ENCODE measurements at places on chromosomes 3 and 15.

DNA sequence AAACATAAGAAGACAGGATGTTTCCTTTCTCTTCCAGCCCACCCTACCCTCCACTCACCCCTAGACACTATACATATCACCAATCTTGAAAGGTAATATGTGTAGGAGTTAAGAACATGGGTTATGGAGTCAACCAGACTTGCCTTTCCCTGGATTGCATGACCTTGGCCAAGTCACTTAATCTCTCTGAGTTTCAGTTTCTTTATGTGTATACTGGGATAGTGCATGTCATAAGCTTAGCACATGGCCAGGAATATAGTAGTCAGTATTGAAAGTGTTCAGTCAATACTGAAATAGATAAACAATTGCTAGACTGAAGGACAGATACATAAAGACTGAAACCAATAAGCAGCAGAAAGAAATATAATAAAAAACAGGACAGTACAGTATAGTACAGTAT, 283.2 kb upstream of the STT3B start:
- DNase-seq = no peak

- DNase-seq = no peak
Observed at GRCh38 chr3:171727288-171727687, 83.0 kb downstream of the PLD1 start.

- DNase-seq = no peak
Observed at GRCh38 chr3:86938416-86939105, 52.4 kb downstream of the VGLL3 start.

DNA sequence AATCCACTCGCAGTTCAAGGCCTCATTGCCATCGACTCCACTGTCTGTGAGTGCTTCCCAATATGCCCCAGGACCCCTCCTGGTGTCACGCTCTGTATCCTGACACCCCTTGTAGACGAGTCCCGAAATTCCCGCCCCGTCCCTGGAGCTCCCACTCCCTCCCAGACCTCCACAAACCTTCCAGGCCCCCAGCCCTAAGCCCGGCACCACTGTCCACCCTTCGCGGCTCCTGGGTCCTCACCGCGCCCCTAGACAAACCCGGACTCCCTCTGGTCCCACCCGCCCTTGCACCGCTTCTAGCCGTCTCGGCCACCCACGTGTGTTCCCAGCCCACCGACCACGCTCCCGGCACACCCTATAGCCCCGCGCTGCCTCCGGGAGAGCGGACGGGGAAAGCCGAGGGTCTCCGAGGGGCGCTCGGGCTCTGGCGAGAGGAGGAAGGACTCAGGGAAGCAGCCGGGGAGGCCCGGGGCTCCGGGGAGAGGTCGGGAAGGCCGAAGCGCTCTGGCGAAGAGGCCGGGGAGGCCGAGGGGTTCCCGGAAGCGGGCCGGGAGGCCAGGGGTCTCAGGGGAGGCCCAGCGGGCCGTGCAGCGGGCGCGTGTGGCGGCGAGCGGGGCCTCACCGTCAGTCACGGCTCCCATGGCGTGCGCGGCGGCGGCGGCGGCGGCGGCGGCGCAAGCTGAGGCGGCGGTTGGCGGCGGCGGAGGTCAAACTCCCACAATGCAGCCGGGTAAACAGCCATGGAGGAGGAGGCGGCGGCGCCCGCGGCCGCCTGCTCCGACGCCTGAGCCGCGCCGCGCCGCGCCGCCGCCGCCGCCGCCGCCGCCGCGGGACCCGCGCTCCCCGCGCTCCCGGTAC, at the start of the genes ATXN7 and THOC7:
ATXN7 (plus strand) TSS at position 718 of the 858 bp plus-strand sequence. CDS start 48,732 bp downstream, outside the sequence.
THOC7 (minus strand) TSS at position 656 of the 858 bp plus-strand sequence; CDS start at position 641, 15 bp downstream.
- DNase-seq = peak; percentile 55

GRCh38 chr15:40084650-40085049, 24.0 kb downstream of the BMF start:
- peak; percentile 80 for DNase-seq

DNA sequence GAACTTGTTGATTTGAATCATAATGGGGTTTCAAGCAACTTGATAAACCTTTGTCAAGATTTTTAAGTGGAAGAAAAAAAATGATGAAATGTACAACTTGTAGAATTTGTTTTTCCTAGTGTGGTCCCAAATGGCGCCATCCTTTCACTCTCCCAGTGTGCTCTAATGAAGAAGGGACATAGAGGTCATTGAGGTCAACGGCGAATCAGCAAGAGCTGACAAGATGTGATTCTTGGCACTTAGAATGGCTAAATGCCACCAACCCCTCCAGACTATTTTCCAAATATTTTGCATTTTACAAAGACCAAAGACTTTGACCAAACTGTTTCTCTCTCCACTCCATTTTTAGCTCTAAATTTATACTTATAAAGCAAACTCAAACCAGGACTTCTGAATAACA, 320.2 kb upstream of the MME start:
- no peak for DNase-seq

GRCh38 chr3:156811089-156811862, 14.9 kb upstream of the LEKR1 start:
- DNase-seq = peak; percentile 88

- DNase-seq = no peak
Observed at GRCh38 chr3:111812701-111813100, 46.4 kb upstream of the PHLDB2 start.

DNA sequence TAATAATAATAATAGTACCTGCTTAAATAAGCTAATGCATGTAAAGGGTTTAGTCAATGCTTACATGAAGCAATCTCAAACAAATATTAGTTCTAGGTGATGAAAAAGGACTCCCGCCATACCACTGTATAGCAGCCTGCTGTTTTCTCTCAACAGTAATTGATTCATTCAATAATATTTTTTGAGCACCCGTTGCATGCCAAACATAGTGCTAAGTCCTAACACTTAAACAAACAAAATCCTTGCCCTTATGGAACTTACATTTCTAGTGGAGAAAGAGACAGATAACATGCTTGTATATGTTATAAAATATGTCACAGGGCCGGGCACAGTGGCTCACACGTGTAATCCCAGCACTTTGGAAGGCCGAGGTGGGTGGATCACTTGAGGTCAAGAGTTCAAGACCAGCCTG, 61.2 kb upstream of the FLNB start:
- DNase-seq = no peak

DNA sequence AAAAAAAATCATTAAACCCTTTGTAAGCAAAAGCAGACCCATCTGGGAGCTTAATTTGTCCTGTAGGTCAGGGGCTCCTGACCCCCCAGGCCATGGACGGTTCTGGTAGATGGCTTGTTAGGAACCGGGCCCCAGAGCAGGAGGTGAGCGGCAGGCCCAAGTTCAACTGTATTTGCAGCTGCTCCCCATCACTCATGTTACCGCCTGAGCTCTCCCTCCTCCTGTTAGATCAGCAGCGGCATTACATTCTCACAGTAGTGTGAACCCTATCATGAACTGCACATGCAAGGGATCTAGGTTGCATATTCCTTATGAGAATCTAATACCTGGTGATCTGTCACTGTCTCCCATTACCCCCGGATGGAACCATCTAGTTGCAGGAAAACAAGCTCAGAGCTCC, 60.7 kb downstream of the FSIP1 start:
- no peak for DNase-seq

DNA sequence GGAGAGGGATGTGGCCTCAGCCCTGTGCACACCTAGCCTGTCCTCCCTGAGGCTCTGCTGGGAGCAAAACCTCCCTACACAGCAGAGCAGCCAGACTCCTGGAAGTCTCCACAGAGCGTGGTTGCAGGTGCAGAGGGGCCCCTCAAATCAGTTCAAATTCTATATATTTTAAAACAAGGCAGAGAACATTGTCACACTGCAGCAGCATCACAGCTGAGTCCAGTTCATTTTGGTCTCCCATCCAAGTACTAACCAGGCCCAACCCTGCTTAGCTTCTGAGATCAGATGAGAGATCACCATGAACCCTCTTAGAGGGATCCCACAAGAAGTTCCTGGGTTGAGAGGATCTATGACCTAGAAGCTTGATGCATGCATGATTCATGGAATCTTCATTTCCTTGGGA, 331.0 kb upstream of the RGMA start:
- no peak for DNase-seq

DNA sequence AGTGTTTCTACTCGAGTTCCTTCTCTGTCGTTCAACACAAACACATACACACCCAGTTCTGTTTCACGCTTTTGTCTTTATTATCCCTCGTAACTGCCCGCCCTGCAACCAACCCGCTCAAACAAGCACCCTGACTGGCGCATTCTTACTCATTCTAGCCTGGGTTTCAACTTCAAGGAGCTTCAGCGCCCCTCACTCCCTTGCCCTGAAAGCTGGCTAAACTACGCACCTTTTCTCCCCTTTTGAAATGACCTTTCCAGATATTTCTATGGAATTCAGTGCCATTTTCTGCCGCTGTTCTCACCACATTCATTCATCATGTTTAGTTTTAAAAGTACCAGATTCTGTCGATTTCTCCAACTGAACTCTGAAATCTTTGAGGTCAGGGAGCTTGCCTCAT, 653 bp upstream of the MFSD1 start:
- DNase-seq = no peak

- DNase-seq = peak; percentile 55
Observed at GRCh38 chr3:160003520-160004128, 15.0 kb downstream of the IL12A start.

DNA sequence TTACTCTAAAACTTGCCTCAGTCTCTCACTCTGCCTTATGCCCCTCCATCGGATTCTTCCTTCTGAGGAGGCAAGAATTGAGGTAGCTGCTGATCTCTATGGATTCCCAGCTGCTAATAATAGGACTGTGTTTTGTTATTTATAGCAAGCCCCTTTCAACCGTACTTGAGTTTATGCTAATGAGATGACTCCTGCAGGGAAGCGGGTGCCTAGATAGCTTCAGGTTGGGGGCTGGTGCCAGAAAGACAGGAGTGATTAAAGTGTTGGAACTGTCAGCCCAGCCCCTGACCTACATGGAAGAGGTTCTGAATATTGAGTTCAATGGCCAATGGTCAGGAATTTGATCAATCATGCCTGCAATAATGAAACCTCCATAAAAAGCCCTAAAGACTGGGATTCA, 21.8 kb upstream of the LIMD1 start:
- DNase-seq = no peak

- DNase-seq = no peak
Observed at GRCh38 chr3:114241262-114241661, 3.9 kb upstream of the ZNF80 start.

DNA sequence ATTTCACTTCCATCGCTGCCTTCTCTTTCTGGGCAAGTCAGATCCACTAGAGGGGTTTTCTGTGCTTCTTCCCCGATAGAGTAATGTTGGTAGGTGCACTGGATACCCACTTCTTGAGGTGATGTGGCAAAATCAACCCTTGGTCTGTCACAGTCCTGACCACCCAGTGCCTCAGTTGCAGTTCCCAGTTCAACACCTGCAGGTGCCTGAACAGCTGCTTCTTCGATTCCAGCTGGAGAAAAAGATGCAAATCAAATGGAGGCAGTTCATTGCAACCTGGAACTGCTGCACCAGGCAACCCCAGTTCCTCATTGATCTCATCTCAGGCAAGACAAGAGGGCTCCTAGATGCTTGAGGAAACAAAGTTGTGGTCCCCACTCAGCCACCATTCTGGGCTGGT, 186.6 kb downstream of the UBE2E2 start:
- DNase-seq = no peak

- peak; percentile 26 for DNase-seq
Observed at GRCh38 chr3:43378066-43378935, 92.0 kb downstream of the SNRK start.

DNA sequence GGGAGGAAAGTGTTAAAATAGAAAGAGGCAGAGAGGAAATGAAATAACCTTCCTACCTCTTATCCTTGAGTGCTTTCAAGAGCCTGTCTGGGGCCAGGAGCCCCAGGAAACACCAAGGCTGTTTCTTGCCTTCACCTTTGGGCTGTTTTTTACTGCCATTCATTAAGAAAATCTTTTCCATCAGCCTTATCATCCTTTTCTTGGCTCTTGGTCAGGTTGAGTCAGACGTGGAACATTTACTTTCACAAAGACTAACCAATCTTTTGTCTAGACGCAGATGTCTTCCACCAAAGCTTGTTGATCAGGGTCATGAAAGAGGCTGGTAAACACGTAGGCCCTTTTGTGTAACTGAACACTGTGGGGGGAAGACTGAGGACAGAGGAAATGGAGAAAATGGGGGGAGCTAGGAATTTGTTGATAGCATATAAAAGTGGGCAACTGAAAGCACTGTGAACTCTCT, 151.0 kb upstream of the THBS1 start:
- peak; percentile 57 for DNase-seq

- no peak for DNase-seq
Observed at GRCh38 chr3:128143496-128143895, 9.8 kb upstream of the EEFSEC start.

GRCh38 chr3:101383656-101384055, 63.3 kb upstream of the IMPG2 start:
- DNase-seq = no peak

- no peak for DNase-seq
Observed at GRCh38 chr15:99343881-99344551, 92.7 kb downstream of the LRRC28 start.

- DNase-seq = no peak
Observed at GRCh38 chr15:27990521-27991515, 108.3 kb downstream of the OCA2 start.

- no peak for DNase-seq
Observed at GRCh38 chr3:10574101-10574620, 68.8 kb upstream of the ATP2B2 start.

DNA sequence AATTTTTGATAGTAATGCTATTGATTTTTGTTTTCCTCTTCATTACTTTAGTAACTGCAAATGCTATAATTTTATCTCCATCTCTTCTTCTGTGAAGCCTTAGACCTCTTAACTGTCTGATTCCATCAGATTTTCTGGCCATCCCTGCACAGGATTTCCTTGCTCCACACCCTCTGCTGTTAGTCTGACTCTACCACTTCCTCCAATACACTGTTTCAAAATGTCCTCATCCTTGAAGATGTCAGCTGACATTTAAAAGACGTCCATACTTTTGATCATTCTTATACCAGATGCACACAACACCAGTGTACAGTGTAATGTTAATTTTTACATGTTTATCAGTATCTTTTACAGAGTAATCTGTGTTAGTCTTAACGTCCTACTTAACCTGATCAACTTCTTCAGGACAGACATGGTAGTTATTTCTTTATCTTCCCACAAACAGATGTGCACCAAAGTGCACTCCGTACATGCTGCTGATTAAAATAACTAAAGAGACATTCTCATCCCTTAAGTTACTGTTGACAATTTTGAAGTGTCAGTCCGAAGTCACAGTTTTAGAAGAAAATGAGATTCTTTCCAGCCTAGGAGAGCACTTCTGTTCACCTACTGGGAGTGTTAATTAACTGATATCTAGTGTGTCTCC, 102.4 kb upstream of the RASGRP1 start:
- DNase-seq = no peak

- DNase-seq = no peak
Observed at GRCh38 chr3:38124324-38125122, 12.4 kb downstream of the ACAA1 start.

Measured in RWPE1 (cell line).